ENCODE measurements at places on chromosomes 7 and 10.

- no peak for DNase-seq
Measured at GRCh38 chr10:133068111-133069032, 19.4 kb upstream of the ADGRA1 start.

GRCh38 chr10:24278176-24278889 lies 69.4 kb downstream of the KIAA1217 start:
- DNase-seq, result no peak

DNA sequence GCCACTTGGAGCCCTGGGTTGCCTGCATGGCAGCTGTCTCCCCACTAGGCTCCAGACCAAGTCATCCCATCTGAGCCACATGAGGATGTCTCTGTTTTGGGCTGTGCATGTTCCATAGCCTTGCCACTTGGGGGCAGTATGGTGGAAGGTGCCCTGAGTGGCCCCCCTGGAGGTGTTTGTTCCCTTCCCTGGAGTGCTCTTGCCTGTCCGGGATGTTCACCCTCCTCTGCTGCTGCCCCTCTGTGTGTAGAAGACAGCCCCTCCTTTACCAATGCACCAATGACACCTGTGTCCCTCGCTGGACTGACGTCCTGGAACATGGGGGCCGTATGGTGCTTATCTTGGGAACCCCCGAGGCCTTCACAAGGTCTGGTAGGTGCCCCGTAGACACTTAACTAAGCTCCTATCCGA lies 100.2 kb downstream of the ACTR3B start:
- DNase-seq, result no peak

- DNase-seq, result peak; percentile 71
Measured at GRCh38 chr7:46071076-46071475, 150.0 kb upstream of the IGFBP3 start.

GRCh38 chr10:77533887-77534278 lies 103.7 kb downstream of the KCNMA1 start:
- no peak for DNase-seq

GRCh38 chr7:92437956-92438491 lies 9.3 kb upstream of the GATAD1 start:
- no peak for DNase-seq

DNA sequence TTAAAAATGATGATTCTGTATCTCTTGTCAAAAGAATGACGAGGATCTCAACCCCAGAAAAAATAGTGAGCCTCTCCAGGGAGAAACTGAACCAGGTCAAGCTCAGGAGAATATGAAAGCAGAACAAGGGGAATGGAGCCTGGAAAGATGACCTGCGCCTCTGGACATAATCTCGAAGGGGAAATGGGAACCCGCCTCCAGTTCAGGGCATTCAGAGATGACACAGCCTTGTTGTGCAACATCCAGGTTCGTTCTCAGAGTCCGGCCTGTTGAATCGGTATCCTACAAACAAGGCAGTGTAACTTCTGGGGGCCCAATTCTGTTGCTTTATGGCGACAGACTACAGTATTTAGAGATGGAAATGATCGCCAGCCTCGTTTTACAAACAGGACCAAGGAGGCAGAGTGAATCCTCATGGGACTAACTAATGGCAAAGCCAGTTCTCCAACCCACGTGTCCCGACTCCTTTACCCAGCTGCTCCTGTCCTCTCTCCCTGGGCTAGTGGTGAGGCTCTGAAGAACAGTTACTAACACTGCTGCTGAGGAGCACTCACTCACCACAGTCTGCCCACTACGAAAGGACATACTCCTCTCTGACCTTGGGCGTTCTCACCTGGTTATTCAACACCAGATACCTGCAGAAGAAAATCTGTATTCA lies 67.6 kb downstream of the JAZF1 start:
- DNase-seq, result no peak

DNA sequence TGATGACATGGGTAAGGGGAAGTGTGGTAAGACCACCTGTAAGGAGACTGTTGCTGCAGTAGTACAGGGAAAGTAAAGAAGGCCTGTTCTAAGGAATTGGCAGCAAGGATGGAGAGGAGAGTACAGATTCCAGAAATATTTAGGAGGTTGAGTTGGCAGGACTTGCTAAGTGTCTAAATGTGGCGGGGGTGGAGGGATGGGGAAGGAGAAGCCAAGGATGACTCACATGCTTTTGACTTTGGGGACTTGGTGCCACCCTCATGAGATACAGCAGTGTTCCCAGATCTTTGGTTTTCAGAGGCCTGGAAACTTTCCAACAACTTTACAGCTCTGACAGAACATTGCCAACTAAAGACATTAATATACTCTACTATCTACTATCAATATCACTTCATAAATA lies 45.4 kb downstream of the CDK6 start:
- peak; percentile 92 for DNase-seq

GRCh38 chr7:144481833-144482232 lies 78.3 kb upstream of the NOBOX start:
- no peak for DNase-seq

DNA sequence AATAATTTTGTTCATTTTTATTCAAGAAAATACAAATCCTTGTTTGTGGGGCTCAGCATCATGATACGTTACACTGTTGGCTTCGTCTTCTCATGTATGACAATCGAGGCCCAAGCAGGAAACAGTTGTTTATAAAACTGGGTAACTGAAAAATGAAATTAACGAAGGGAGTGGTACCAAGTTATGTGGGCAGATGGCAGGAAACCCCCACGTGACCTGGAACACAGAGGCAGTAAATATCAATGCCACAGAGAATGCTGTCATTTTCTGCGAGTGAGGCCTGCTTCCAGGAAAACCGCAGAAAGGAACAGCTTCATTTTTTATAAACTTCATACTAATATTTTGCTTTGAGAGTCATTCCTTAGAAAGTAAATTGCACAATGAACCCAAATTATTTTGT lies 201.0 kb upstream of the ADARB2 start:
- DNase-seq, result no peak

DNA sequence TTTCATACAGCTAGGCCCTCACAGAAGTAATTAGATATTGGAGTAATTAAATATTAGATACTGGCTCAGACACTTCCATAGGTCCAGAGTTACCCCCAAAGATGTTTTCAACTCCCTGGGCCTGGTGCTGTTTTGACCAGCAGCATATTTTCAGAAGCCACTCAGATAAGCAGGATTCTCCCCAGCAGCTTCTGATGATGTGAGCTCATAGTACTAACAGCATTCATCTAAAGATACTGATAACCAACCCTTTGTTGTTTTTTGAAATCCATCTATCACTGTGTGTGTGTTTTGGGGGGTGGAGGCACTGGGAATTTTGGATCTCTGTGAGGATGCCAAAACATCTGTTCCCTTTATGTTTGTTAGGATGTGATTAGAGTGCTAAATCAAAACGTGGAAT lies 52.7 kb downstream of the VPS50 start:
- DNase-seq, result peak; percentile 8
